Chondrocyte (in vitro differentiated cells): ENCODE measurements at places on chromosomes 5 and 9. TPM values are rescaled to one million over a fixed set of nuclear protein-coding genes. Genes with fewer than 3 reads are reported as not detected.

ZBTB43 gene
- 15.6 to 18.8 TPM (median 17.7 TPM) in 3 replicates for total RNA-seq

- no peak for DNase-seq
Measured at GRCh38 chr9:6855860-6856259, 98.1 kb downstream of the KDM4C start.

GRCh38 chr9:4174546-4175175 is 125.2 kb downstream of the GLIS3 start:
- DNase-seq: no peak

DOK3 gene
- 4.7 to 7.7 TPM (median 7.5 TPM) in 3 replicates for total RNA-seq

DNA sequence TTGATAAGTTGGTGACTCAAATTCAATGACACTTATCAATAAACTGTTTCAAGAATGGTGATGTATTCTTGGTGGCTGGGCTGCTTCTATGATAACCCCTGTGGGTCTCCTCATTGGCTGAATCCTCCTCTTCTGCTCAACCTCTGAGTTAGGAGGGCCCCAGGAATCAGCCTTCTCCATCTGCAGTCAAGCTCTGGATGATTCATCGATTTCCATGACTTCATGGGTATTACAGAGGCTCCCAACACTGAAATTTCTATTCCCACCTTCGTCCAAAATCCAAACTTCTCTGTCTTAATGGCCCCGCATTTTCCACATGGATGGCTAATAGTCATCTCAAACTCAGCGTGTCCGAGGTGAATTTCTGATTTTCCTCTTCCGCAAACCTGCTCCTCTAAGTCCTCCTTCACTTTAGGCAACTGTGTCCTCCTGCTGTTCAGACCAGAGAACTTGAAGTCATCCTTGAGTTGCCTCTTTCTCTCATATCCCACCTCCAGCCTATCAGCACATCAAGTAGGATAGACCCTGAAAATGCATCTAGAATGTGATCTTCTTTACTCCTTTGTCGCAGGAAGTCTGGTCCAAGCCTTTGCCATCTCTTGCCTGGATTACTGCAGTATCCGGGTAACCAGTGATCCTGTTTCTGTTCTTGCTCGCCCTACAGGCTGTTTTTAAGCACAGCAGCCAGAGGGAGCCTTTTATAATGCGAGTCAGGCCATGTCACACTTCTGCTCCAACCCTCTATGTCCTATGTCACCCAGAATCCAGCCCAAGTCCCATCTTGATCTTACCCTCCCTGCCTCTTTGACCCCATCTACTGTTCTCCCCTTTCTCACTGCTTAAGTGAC is 41.4 kb upstream of the IL7R start:
- no peak for DNase-seq

GFI1B gene
- not detected in 3 replicates for total RNA-seq

- DNase-seq: no peak
Measured at GRCh38 chr9:132366481-132366880, 11.7 kb upstream of the SETX start.

- DNase-seq: peak; percentile 29
Measured at GRCh38 chr5:134493461-134494055, 31.9 kb upstream of the JADE2 start.

DNA sequence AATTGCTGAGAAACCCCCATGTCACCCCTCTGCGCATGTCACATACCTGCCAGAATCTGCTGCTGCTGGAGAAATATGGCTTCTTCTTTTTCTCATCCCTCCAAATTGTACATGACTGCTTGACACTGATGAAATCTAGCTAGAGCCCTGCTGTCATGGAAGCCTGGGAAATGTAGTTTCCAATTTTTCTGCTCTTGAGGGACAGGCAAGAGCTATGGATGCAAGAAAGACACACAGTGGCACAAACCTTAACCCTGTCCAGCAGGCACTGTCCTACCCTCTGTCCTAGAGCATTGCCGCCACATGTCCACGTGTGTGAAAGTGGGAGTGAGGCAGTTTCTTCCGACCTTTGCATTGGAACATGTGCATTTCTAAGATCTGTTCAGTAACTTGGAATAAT is 255.5 kb upstream of the SEMA6A start:
- no peak for DNase-seq

- no peak for DNase-seq
Measured at GRCh38 chr9:80320480-80320879, 748.7 kb downstream of the TLE4 start.

DNA sequence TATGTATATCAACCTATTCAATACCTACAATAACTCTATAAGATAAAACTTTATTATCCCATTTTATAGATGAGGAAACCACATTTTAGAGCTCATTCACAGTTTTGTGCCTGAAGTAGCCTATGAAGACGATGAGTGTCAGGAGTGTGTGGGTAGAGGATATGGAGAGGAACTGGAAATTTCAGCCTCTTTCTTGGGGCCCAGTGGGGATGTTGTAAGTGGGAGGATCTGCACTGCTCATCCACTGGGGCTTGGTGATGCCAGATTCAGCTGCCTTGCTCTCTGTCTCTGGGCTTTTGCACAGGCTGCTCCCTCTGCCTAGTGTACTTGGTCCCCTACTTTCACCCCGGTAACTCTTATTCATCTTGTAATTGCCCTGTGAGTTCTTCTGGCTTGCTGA is 194.7 kb downstream of the SREK1 start:
- no peak for DNase-seq

ADAMTS13 gene
- 5.5 to 9.5 TPM (median 5.7 TPM) in 3 replicates for total RNA-seq

DNA sequence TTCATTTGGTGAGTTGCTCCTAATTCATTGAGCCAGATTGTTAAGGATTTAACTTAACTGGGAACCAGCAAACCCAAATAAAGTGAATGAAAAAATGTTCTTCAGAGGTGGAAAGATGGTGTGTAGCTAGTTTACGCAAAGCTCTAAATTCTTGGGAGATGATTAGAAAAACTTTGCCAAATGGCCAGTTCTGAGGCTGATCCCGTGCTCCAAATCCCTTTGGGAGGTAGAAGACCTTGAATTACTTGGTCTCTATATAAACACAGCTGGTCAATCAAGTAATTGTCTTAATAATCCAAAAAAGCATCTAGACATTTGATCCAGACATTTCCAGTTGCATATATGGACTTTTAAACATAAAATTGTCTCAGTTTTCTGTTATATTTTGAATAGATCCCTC is 11.4 kb downstream of the ACTL7B start:
- DNase-seq: no peak

DNA sequence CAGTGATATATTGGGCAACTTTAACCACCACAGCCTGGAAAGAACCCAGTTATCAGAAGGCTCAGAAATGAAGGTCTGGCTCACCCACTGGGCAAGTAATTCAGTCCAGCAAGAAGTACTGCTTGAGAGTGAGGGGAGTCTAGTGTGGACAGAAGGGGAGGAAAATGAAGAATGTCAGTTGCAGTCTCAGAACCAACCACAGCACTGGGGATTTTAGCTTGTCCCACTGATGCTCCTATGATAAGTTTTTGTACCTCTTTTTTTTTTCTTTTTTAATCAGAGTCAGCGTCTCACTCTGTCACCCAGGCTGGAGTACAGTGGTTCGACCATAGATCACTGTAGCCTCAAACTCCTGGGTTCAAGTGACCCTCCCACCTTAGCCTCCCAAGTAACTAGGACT is 9.4 kb upstream of the CD72 start:
- DNase-seq: no peak

DNA sequence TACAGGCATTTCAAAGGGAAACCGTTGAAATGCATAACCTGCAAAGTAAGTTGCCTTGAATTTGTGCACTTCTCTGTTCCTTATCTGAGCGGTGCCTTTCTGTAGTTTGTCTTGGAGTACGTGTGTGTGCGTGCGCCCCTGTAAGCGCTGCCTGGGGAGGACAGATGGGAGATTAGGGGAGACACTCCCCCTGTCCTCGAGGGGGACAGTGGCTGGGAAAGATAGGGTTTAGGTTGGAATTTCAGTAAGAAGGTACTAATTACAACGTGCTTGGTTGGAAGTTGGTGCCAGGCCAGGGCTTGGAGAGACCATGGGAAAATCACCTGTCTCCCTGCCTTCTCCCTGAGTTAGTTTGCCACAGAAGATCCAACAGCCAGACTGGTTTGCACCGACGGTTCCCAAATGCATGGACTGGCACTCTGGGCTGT is 73.2 kb downstream of the PIK3R1 start:
- DNase-seq: no peak
